Memory B cell (primary cell): ENCODE measurements at places on chromosomes 1 and 21.

GRCh38 chr1:28845786-28846543, 34.0 kb downstream of the OPRD1 start:
- no peak overlapping the region for H3K4me3 ChIP-seq
- H3K27me3 ChIP-seq: peaks cover 14% of the 10 kb centered on the region
- H3K4me1 ChIP-seq: peaks cover 8% of the 10 kb centered on the region

DNA sequence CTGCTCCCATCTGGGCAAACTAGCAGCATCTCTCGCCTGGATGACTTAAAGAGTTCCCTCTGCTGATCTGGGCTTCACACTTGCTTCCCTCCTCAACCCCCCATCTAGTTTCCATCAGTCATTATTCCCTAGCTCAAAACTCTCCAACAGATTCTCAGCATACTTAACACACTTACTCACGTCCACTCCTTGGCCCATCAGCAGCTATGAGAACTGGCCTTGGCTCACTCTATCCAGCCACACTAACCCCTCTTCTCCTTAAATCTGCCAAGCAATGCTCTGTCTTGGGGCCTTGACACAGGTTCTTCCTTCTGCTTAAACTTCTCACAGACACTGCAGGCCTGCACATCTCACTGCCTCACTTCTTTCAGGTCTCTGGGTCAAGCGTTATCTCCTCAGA, 41.6 kb downstream of the GNG12 start:
- no peaks in the 10 kb centered on the region for H3K36me3 ChIP-seq
- no peak overlapping the region for H3K4me3 ChIP-seq
- no peak overlapping the region for H3K27ac ChIP-seq
- no peaks in the 10 kb centered on the region for H3K4me1 ChIP-seq

DNA sequence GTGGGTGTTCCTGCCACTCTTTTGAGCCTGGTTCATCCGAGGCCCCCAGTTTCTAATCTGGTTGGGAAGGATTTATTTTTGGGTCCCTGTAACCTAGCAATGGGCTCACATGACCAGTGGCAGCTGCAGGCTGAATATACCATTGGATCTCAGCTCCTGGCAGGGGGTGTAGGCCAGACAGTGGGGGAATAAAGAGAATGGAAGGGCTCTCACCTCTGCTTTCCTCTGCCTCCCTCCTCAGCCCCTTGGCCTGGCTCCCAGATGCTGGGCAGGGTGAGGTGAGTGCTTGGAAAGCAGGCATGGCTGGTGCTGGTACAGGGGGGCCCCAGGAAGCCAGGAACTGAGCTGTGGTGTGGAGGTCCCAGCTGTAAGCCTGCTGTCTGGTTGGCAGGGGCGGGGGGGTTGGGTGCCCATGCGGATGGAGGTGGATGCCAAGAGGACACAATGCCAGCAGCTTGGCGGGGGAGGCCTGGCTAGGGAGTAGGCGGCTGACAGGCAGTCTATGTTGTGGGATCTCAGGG, 3.6 kb upstream of the GPR61 start:
- no peak for DNase-seq
- peaks cover 3% of the 10 kb centered on the region for H3K4me1 ChIP-seq

- H3K36me3 ChIP-seq: no peaks in the 10 kb centered on the region
- H3K4me1 ChIP-seq: no peaks in the 10 kb centered on the region
- H3K27me3 ChIP-seq: no peaks in the 10 kb centered on the region
- no peak overlapping the region for H3K27ac ChIP-seq
- no peak overlapping the region for H3K4me3 ChIP-seq
- DNase-seq: no peak
Measured at GRCh38 chr1:59180735-59181134, 116.2 kb upstream of the FGGY start.
